Amniotic stem cell (primary cell): ENCODE measurements at places on chromosomes 11 and 22.

DNA sequence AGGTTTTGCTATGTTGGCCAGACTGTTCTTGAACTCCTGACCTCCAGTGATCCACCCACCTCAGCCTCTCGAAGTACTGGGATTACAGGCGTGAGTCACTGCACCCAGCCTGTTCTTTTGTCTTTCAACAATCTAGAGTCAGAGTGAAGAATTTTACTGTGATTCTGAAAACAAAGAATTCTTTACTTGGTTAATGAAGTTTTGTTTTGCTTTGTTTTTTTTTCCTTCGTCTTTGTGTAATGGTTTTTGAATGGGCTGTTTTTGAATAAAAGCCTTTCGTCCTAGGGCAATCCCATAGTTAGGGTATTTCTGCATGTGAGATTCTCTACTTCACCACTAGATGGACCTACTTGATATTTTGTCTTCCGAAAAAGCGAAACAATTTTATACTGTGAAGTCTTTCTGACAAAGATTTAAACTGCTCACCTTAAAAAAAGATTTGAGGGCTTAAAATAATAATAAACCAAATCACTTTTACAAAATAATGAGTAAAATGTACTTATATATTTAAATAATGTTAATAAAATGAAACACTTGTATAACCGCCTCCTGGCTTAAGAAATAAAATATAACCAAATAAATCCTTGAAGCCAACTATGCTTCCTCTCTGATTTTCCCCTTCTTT, 43.4 kb upstream of the SC5D start:
- DNase-seq, result peak; percentile 18

GRCh38 chr22:21009638-21010425, 5.1 kb upstream of the P2RX6 start:
- no peak for DNase-seq

- DNase-seq, result no peak
Observed at GRCh38 chr22:20948989-20949388, 18.1 kb upstream of the AIFM3 start.

GRCh38 chr11:114040706-114041211, 18.8 kb upstream of the ZBTB16 start:
- DNase-seq, result no peak

- no peak for DNase-seq
Observed at GRCh38 chr11:15657264-15657663, 542.5 kb downstream of the INSC start.

GRCh38 chr22:27323661-27324060, 477.9 kb downstream of the MN1 start:
- no peak for DNase-seq

DNA sequence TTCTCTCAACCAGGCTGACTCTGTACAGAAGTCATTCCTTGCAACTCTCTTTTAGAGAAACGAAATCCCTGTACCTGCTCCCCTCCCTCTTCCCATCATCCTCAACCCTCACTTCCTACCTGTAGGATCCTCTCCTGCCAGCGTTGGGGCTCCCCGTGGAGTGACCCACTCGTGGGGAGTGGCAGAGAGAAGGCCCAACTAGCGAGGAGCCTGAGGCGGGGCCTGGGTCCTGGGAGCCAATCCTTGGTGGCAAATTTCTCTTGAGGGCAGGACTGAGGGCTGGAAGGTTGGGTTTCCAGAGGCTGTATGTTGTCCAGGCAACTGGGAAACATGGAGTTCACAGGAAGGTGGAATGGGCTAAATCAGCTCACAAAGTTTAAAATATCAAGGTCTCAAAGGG, 10.4 kb downstream of the NHERF4 start:
- peak; percentile 34 for DNase-seq

DNA sequence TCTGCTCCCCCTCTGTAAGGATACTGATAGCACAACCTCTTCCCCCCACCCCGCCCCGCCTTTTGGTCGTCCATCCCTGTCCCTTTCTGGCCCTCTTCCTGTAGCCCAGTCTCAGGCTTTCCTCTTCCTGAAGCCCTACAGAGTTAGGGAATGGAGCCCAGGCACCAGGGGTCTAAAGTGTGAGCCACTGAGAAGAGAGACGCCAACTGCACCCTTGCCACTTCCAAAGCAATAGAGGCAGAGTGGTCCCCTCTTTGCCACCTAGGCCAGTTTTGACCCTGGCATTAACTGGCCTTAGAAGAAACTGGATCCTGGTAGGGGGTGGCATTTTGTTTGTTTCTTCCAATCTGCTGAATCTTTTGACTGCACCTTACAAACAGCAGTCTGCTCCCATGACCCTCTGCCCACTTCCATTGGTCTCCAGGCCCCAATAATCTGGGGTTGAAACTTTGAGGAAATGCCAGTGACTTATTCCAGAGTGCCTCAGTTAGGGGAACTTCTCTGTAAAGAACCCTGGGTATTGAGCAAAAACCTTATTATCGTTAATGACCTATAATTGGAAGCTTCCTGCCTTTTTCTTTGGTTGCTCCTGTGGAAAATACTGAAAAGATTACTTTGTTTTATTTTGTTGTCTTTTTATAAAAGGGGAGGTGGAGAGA, 9.7 kb upstream of the GRK2 start:
- DNase-seq, result no peak

DNA sequence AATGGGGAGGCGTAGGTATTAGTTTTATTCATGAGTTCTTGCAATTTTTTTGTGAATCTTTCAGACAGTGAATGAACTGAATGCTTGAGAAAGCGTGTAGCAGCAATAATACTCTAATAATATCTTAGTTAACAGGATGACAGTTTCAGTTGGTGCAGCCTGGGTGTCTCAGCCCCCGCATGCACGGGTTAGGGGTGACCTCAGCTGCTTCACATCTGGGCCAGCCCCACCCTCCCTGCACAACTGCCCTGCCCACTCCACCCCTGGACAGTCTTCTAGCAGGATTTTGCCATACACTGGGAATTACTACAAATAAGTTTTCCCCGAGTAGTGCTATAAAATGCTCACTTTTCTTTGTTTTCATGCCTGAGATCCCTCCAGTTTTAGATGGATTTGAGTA, 83.2 kb downstream of the ST3GAL4 start:
- no peak for DNase-seq

DNA sequence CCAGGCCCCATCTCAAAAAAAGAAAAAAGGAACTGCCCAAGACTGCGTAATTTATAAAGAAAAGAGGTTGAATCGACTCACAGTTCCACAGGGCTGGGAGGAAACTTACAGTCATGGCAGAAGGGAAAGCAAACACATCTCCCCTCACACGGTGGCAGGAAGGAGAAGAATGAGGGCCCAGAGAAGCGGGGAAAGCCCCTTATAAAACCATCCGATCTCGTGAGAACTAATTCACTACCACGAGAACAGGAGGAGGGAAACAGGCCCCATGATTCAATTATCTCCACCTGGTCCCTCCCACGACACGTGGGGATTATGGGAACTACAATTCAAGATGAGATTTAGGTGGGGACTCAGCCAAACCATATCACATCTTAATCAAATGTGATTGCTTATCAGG, 82.2 kb downstream of the BUD13 start:
- DNase-seq, result no peak

GRCh38 chr11:20122131-20122530, 38.1 kb downstream of the DBX1 start:
- DNase-seq, result no peak

GRCh38 chr22:39325392-39325932, 6.0 kb upstream of the RPL3 start:
- no peak for DNase-seq

- DNase-seq, result no peak
Observed at GRCh38 chr22:50621356-50621880, 6.5 kb downstream of the ARSA start.

- no peak for DNase-seq
Observed at GRCh38 chr11:10294290-10294953, 403 bp upstream of the SBF2 start.

GRCh38 chr22:36395055-36395849, 7.5 kb upstream of the MYH9 start:
- DNase-seq, result no peak

- DNase-seq, result no peak
Observed at GRCh38 chr11:110493346-110493745, 63.6 kb downstream of the FDX1 start.

DNA sequence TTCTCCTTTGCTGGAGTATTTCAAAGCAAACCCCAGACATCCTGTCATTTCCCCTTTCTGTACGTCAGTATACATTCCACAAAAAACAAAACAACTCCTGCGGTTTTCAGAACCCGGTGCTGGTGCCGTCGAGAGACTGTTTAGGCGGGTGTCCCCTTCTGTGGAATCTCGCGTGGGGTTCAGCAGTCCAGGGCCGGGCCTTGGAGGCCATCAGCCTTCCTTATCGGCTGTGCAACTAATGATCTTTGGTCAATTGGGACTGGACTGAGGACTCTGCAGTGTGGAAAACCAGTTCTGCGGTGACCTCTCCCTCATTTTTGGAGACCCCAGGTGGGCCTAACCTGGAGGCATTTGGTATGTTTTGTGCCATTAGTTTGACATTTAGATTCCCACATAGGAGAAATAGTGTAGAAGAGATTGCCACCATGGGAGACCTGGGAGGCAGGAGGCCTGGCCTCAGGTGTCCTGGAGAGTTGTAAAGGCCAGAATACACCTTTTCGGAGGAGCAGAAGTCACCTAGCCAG, 84.4 kb downstream of the TBC1D22A start:
- DNase-seq, result no peak

DNA sequence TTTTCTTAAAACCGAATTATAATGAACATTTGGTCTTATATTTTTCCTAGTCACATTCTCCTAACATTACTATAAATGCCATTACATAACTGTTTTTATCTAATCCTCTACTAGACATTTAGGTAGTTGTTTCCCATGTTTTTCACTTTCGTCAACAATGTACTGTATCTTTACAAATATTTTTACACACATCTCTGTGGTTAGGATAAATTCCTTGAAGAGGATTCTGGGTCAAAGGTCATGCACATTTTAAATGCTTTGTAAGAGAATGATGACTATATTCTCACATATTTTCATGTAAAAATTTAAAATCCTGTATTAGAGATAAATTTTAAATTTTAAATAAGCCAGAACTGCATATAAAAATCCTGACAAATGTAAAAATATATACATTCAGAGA, 61.3 kb upstream of the CLNS1A start:
- no peak for DNase-seq

DNA sequence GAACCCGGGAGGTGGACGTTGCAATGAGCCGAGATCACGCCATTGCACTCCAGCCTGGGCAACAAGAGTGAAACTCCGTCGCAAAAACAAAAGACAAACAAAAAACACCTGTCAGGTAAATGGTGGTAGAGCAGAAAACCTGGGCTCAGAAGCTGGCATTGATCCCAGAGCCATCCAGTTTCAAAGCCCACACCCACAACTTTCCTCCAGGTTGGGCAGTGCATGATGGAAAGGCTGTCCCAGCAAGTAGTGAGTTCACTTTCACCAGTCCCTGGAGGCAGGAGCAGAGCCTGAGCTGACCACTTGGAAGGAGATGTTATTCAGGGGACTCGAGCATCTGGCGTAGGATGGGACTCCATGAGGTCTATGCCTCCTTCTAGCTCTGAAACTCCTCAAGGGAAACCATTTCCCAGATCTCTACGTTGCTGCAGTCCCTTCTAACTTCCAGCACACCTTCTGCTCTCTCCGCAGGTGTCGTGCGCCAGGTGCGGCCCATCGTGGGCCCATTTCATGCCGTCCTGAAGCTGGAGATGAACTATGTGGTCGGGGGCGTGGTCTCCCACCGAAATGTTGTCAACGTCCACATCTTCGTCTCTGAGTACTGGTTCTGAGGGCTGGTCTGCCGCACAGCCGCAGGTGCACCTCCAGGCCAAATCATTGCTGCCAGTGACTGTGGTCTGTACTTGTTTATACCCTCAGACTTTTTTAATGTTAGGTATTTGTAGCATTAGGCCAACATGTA, 71.6 kb upstream of the ATXN10 start:
- DNase-seq, result no peak
